ENCODE measurements at places on chromosomes 16 and 17.

- DNase-seq, result no peak
Measured at GRCh38 chr17:247767-248166, 66.3 kb upstream of the DOC2B start.

DNA sequence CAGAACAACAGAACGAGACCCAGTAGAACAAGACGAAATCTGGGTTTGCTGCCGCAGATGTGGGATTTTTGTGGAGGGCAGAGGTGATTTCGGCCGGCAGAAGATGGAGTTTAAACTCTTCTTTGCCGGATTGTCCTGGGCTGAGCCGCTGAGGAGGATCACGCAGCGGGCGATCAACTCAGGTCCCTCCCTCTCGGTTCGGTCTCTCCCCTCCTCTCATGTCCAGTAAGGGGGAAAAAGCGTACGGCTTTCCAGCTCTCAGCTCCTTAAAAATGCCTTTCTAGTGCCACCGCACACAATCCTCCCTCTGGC lies 2.5 kb downstream of the PHF12 start:
- DNase-seq, result no peak

- DNase-seq, result peak; percentile 37
Measured at GRCh38 chr16:57284209-57284951, at the start of gene PLLP. Gene PLLP (minus strand): TSS chr16:57284672. CDS start chr16:57284540, 132 bp downstream.

DNA sequence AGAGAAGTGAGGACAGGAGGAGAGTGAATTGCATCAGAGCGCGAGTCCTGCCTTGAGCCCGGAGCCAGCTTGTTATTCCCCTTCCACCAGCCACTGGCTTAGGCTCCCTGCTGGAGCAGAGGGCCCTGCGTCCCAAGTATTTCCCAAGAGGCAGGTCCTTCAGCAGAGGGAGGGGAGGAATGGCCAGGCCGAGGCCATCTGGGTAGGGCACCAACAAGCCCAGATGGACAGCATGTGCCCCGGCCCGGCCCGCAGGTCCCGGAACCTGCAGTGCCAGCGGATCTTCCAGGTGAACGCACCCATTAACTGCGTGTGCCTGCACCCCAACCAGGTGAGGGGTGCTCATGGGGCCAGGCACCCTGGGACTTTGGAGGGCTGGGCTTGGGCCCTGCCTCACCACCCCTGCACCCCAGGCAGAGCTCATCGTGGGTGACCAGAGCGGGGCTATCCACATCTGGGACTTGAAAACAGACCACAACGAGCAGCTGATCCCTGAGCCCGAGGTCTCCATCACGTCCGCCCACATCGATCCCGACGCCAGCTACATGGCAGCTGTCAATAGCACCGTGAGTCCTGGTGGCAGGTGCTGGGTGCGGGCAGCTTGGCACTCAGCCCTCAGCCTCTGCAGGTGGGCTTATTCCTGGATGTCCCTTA lies 1.7 kb downstream of the MLST8 start:
- DNase-seq, result no peak

GRCh38 chr16:82995286-82995923 lies 368.6 kb downstream of the CDH13 start:
- no peak for DNase-seq

DNA sequence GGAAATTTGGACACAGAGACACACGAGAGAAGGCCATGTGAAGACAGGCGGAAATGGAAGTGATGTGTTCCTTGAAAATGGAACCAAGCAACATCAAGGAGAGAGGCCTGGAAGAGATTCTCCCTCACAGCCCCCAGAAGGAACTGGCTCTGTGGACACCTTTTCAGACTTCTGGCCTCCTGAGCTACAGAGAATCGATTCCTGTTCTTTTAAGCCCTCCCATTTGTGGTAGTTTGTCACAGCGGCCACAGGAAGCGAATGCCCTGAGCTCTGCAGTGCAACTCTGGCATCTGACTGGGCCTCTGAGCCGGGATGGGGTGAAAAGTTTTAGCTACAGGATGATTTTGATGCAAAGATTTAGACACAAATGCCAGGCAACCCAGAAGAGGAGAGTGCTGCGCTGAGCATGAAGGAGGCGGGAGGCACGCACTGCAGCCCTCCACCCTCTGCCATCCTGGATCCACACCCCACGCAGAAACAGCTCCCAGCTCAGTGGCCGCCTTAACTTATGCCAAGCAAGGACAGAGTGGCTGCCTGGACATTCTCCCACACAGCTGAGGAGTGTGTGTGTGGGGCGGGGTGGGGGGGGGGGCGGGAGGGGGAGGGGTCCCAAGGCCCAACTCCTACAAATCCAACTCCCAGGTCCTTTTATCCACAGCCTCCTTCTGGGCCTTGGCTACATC lies 2.2 kb downstream of the TIMP2 start:
- no peak for DNase-seq

GRCh38 chr17:2844416-2844815 lies 48.2 kb downstream of the RAP1GAP2 start:
- no peak for DNase-seq

GRCh38 chr17:2028737-2029136 lies 1.2 kb upstream of the DPH1 start:
- no peak for DNase-seq

DNA sequence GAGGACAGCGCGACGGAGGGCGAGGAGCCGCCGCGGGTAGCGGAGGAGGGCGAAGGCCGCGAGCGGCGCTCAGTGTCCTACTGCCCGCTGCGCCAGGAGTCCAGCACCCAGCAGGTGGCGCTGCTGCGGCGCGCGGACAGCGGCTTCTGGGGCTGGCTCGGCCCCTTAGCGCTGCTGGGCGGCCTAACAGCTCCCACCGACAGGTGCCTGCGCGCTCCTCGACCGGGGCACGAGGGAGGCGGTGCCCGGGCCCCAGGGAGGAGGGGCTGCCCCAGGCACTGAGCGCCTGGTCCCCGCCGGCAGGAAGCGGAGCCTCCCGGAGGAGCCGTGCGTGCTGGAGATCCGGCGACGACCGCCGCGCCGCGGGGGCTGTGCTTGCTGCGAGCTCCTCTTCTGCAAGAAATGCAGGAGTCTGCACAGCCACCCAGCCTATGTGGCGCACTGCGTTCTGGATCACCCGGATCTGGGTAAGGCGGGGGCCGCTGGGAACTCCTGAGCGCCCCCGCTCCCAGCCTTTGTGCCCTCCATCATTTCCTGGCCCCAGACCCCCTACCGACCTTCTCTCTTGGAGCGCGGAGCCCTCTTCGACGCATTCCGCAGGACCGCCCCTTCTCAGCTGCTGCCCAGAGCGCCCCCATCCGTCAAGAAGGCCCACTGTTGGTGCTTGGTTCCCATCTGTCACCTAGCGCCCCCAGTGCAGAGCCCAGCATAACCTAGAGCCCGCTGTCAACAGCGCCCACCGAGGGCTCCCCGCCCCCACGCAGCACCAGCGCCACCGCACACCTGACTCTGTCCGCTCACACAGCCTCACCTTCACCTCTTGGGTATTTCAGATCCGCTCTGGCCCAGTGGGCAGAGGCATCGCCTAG lies 3.7 kb downstream of the C17orf50 start:
- DNase-seq, result peak; percentile 87

DNA sequence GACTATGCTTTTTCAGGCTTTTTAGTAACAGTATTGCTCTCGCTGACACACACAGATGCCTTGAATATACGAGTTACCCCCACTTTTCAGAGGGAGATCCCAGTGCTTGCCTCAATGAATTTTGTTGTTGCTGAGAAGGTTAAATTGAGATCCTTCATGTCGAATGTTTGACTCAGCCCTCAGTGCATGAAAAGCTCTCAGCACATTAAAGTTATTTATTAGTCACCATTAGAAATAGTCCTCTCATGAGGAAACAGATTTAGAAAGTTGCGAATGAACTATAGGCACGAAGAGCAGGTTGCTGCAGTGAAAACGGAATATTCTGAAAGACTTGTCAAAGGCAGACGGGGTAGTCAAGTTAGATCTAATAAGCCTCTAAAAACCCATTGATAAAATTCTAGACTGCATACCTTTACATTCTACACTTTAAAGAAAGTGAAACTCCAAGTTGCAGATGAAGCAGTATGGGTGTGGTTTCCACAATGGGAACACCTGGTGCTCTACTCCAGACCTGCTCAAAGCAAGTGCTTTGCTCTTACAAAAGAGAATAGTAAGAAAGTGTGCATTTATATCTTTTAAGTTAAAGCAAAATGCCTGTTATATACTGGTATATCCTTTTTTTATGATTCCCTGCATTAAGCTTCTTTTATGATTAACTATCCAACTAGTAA lies 238.1 kb downstream of the MAF start:
- no peak for DNase-seq

DNA sequence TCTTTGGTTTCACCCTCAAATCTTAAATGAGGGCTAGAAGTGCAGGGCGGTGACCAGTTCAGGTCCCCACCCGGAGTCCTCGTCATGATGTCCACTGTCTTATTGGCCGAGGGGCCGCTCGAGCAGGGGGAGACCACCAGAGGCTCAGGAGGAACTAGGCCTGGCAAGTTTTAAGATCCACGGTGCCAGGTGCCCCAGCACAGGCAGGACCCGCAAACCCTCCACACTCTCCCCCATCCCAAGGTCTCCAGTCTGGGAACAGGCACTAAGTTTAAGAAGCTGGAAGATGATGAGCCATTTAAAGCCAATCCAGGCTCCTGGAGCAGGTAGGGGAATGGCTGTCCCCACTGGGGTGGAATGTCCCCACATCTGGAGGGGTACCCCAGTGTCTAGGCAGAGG lies 4.1 kb downstream of the DLX3 start:
- no peak for DNase-seq

- no peak for DNase-seq
Measured at GRCh38 chr17:43591779-43592562, 45.8 kb upstream of the ETV4 start.
